ENCODE measurements at places on chromosomes 1 and 21.

DNA sequence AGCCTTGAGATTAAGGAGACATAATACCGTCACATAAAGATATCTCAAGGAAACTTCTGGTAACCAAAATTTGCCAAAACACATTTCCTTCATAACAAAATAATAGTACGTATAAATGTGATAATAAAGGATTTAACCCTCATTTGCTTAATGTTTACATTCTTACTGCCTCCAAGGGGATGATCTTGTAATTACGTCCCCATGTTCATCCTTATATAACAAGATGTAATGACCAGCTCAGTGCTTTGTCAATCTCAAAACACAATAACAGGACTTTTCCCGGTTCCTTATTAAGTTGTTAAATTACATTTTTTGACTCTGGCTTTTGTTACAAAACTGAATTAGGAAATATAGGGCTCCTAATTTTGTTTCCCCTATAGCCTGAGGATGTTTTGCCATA is 41.3 kb upstream of the UHMK1 start:
- DNase-seq: no peak

DNA sequence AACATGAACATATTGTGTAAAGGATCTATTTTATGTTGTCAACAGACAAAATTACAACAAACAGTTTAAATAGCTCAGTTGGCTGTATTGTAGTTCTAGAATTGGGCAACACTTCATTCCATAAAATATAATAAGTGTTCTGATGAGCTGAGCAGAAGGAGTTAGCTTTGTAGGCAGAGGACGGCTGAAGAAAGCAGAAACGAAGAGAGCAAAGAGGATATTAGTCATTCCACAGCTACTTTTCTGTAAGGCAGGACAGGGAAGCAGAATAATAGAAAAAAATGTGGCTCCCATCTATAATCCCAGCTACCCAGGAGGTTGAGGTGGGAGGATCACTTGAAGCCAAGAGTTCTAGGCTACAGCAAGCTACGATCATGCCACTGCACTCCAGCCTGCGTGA is 20.2 kb upstream of the IVNS1ABP start:
- DNase-seq: no peak

DNA sequence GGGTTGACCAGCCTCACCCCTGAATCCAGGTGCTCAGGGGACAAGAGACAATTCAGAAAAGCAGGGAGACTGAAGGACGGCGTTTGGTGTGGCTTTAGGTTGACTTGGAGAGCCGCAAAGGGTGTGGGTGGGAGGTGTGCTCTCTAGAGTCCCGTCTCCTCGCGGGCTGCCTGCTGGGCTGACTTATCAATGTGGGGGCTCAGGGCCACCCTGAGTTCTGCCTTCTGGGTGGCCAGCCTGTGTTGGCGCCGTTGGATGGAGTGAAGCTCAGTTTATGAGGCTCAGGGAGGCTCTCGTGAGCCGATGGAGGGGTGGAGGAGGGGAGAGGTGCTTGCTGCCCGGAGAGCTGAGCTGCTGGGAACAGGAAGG is 13.0 kb downstream of the GPR137B start:
- no peak for DNase-seq

DNA sequence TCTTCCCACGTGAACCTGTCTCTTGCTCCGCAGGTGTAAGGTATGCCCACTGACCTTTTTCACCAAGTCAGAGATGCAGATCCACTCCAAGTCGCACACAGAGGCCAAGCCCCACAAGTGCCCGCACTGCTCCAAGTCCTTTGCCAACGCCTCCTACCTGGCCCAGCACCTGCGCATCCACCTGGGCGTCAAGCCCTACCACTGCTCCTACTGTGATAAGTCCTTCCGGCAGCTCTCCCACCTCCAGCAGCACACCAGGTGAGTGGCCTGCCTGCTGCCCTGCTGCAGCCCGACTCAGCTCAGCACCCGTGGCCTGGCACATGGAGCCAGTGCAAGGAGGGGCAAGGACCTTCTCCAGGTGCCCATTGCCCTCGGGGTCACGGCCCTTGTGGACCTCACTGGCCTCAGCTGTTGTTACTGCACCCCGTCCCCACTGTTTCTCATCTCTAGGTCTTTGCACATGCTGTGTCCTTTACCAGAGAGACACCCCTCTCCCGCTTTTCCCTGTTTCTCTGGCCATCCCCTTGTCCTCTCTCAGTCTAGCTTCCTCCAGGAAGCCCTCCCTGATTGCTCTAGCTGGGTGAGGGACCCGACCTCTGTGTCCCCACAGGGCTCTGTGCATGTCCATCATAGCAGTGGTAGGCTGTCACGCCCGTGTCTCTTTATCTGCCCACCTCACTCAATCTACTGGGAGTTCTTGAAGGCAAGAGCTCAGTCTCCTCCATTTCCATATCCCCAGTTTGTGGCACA is 25.4 kb downstream of the ZNF362 start:
- no peak for DNase-seq

GRCh38 chr21:35063428-35064172 is 14.5 kb upstream of the RUNX1 start:
- no peak for DNase-seq

- DNase-seq: no peak
These were observed 104.0 kb upstream of the ESRRG start for GRCh38 chr1:216827251-216827650.

GRCh38 chr1:213070406-213070805 is 19.4 kb downstream of the RPS6KC1 start:
- no peak for DNase-seq

DNA sequence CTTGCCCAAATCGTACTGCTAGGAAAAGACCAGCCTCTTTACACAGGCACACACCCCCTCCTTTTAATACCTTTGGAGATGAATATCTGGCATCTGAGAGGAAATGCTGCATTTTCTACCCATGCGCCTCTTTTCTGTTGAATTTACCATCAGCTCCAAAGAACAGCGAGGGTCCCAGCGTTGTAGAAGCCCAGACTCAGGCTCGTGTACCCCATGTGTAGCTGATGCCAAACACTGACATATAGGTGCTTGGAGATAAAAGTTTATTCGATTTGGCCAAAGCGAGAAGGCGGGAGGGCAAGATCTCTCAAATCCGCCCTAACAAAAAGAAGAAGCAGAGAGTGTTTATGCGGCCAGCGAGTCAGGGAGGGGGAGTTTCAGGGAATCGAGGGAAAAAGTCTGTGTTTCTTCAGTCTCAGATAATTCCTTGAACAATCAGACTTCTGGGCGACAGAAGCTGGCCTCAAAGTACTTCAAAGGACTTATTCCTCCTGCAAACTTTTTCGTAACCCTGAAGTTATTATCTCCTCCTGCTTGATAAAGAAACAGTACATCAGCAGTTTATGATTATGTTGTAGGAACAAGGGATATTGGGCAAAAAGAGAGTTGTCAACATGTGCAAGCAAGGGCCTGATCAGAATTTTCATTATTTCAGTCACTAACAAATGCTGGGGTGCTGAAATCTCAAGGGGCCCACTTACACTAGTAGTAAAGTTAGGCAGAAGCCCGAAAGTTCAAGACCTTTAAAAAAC is 642 bp upstream of the CREG1 start:
- DNase-seq: no peak

DNA sequence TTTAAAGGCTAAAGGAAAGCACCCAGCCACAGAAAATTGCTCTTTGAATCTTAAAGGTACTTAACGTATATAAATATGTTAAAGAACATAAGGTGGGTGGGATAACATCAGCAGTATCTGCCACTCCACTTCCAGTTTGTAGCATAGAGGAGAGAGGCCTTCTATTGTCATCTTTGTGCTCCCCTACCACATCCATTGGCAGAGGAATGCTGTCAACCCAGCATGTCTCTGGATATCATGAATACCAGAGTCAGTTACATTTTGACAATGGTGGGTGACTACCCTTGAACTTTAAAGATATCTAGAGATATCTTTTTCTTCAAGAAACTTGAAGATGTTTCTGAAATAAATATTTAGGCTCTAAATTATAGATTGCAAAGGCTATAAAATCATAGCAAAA is 283.2 kb upstream of the LRRC7 start:
- no peak for DNase-seq

DNA sequence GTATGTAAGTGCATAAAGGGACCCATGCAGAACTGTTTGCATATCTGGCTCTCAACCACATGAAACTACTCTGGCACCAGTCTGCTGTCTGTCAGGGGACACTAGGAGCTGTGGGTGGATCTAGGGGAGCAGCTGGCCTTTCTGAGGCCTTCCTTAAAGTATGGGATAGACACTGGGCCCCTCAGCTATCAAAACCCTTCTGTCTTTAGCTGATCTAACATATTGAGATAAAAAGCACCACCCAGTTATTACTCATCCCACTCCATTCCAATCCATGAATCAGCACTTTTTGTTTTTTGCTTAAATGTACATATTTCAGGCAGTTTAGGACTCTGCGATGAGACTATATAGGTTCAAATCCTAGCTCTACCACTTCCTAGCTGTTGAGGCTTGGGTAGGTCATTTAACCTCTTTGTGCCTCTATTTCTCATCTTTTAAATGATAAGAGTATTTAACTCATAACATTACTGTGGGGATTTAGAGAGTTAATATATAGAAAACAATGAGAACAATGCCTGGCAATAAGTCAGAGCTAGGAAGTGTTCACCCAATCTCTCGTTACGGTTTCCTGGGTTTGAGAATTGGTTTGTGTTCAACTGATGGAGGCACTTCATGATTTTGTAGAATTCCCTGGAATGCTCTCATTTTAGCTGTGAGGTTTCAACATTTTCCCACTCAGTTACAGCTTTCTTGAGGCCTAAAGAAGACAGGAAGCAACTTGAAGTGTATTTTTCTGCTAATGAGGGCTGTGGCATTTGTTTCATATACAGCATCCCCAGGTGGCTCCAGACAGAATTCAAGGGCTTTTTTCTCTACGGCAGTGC is 68.9 kb downstream of the LRIG2 start:
- no peak for DNase-seq

GRCh38 chr1:150876119-150876454 is 312 bp downstream of the ARNT start:
- DNase-seq: no peak

- no peak for DNase-seq
These were observed 510.4 kb upstream of the ADAMTS5 start for GRCh38 chr21:27477296-27477695.

GRCh38 chr1:205381305-205381704 is 24.6 kb upstream of the KLHDC8A start:
- DNase-seq: no peak

DNA sequence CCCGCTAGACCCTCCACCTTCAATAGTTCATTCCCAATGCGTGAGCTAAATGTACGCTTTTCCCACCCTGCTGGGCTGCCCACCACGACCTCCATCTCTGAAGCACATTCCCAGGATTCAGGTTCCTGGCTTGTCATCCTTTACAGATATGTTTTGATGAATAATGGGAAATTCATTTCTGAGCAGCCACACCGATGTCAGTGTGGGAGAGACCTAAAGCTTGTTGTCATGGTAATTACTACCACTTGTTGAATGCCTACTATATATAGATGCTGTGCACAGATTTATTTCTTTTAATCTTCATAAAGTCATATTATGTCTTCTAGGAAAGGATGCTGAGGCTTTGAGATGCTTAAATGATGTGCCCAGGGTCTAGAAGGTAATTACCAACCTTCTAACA is 8.0 kb downstream of the RCSD1 start:
- no peak for DNase-seq

DNA sequence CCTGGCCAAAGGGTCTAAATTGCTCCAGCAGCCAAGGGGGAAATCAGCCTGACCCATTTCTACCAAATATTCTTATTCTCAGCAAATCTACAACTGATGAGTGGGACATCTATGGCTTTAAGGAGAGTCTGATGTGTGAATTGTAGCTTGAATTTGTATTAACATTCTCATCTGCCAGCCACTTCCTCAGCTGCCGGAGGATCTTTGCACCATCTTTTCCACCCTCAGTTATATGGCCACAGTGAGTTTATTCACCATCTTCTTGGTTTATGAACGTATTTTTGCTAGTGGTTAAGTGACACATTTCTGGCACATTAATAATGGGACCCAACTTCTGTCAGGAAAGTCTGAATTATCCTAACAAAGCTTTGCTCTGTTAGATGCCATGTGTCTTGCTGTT is 69.6 kb downstream of the COLGALT2 start:
- DNase-seq: no peak

- no peak for DNase-seq
These were observed 21.0 kb upstream of the SCAF4 start for GRCh38 chr21:31752967-31753366.

DNA sequence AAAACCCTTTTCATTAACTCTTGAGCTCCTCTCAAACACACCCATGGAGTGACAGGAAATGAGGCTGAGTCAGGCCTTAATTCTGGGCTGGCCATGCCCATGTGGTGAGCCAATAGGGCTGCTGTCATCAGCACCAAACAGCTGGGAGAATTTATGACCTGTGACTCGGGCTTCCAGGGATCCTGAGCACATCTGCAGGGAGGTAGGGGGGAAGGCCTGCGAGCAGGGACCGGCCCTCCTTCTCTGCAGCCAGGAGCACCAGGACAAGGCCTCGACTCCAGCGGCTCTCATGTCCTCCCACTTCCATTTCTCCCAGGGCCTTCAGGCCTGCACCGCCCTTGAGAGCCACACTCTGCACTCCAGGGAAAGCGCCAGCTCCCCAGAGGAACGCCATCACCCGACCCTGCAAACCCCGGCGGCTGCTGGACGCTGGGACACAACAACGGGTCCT is 14.6 kb downstream of the RIPK4 start:
- DNase-seq: no peak

GRCh38 chr1:165011991-165012531 is 344.5 kb downstream of the LMX1A start:
- DNase-seq: no peak

DNA sequence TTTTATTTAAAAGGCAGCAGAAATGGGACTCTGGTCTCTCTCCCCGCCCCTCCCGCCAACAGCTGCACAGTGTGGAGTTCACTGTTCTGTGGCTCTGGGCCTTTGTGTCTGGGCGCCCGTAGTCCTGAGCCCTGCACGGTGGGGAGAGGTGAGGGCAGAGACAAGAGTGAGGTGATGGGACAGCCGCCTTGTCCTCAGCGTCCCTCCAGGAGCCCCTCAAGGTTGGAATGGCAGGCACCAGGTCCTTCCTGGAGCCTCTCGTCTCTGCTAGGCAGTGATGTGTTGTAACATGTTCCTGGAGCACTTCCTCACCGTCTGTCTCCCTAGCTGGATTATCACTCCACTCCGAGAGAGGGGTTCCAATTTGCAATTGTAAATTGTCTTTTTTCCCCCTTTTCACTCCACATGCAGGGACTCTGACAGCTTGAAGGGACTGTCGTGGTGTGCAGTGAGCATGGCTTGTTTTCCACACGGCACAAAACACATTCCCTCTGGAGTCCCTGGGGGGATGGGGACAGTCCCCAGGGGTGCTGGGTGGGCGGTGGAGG is 44.6 kb upstream of the C1orf174 start:
- DNase-seq: no peak

DNA sequence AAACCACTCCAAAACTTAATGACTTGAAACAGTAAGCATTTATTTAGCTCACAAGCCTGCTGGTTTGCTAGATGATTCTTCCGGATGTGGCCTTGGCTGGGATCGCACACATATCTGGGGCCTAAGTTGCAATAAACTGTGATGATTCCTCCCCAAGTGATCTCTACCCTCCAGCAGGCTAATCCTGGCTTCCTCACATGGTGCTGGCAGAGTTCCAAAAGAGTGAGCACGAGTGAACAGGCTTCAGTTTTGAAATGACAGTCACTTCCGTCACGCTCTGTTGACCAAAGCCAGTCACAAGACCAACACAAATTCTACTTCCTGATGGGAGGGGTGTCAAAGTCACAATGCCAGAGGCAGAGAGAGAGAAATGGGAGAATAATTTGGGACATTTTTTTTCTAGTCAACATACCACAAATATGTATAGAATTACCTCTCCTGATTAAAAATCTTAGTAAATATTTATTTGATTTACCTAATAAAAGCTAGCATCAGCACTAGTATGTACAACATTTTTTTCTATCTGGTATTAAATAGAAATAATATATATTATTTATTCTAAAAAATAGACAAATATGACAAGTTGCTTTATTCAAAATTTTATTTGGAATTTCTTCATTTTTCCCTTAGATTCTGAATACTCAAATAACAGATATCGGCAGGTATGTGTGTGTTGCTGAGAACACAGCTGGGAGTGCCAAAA is 292.7 kb downstream of the TPR start:
- peak; percentile 93 for DNase-seq
